ENCODE measurements at places on chromosomes 4 and X.

- no peak for DNase-seq
Measured at GRCh38 chrX:16164748-16165147, 2.5 kb upstream of the MAGEB17 start.

- DNase-seq: peak; percentile 43
Measured at GRCh38 chr4:150395872-150396271, 186.1 kb upstream of the MAB21L2 start.

- no peak for DNase-seq
Measured at GRCh38 chr4:112637552-112637866, 566 bp downstream of the LARP7 start.

GRCh38 chr4:82293304-82293703, 80.5 kb downstream of the HNRNPD start:
- DNase-seq: no peak

- DNase-seq: no peak
Measured at GRCh38 chrX:18701621-18702361, 5.7 kb upstream of the PPEF1 start.

- DNase-seq: no peak
Measured at GRCh38 chrX:133482056-133482952, 67.0 kb upstream of the GPC4 start.

GRCh38 chr4:114146947-114147618, 167.6 kb upstream of the ARSJ start:
- DNase-seq: no peak

DNA sequence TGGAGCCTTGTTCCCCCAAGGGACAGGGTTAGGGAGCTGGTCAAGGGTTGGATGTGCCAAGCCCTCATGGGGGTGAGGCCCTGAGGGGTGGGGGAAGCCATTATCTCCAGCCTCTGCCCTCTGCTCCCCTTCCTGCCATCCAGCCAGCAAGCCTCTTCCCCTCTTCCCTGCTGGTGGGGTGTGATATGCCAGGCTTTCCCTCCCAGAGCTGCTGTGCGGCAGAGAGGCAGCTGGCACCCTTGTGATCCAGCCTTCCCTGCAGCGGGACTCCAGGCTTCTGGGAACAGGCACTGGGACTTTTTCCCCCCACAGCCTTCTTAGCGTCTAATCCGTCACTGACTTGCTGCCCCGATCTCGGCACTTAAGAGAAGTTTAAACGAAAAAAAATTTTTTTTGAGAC, 6.3 kb downstream of the SSR4 start:
- DNase-seq: no peak

DNA sequence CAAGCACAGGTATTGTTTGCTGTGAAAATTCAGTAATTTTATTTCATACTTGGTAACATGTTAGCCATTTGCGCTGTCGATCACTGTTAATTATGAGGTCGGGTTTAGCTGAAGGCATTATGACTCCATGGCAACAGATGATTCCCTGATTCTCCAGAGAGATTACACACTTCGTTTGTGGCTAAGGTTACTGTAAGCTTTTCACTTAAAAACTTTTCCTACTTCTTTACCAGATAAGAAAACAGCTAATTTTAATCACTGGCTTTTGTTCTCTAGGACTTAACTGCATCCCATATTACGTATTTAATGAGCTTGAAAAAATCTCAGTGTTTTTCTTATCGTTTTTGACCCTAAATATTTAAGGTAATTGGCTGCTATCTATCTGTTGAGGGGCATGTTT, 2.1 kb downstream of the GSTCD start:
- DNase-seq: no peak

DNA sequence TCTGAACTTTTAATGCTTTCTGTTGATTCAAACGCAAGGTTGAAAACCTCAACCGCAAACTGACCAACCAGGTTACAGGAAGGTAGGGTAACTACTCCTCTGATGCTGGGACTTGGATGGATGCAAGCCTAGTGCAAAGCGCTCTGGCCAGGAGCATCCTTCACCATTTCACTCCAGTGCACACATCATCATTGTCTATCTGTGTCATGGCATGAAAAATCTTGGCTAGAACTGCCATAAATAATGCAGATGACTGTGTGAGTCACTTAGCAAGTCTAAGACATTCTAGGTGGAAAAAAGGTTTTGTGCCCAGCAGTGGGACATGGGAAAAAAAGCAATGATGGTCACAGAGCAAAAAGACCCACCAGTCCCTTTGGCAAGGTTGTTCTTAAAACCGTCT, 10.9 kb downstream of the ADGRA3 start:
- DNase-seq: no peak

GRCh38 chrX:63785708-63786040, 660 bp upstream of the ARHGEF9 start:
- DNase-seq: no peak

GRCh38 chr4:155629183-155629825, 37.3 kb upstream of the GUCY1A1 start:
- no peak for DNase-seq

- no peak for DNase-seq
Measured at GRCh38 chr4:8272472-8273428, 3.2 kb downstream of the HTRA3 start.
